Kidney epithelial cell (primary cell): ENCODE measurements at places on chromosomes 6 and 20. TPM values are rescaled to one million over a fixed set of nuclear protein-coding genes. Genes with fewer than 3 reads are reported as not detected.

The MARCKS gene
- total RNA-seq: 112 and 116 TPM in 2 replicates

The KCNQ5 gene
- total RNA-seq: 1.9 and 2.5 TPM in 2 replicates

The MOG gene
- total RNA-seq: not detected in 2 replicates

The SHLD1 gene
- 1.3 and 1.6 TPM in 2 replicates for total RNA-seq

The CABLES2 gene
- total RNA-seq: 6.9 and 8.1 TPM in 2 replicates

The BHLHE23 gene
- not detected in 2 replicates for total RNA-seq

The SPATS1 gene
- total RNA-seq: not detected in 2 replicates

The FKBP5 gene
- total RNA-seq: 9.7 and 10.4 TPM in 2 replicates

The EMILIN3 gene
- 0.42 and 0.62 TPM in 2 replicates for total RNA-seq

The SIRPD gene
- not detected in 2 replicates for total RNA-seq

The PSMB8 gene
- total RNA-seq: 62.8 and 84.1 TPM in 2 replicates

The SLC17A9 gene
- total RNA-seq: 12.0 and 13.8 TPM in 2 replicates

The MTFR2 gene
- 1.6 and 4.6 TPM in 2 replicates for total RNA-seq

The UNC93A gene
- not detected in 2 replicates for total RNA-seq

The MCCD1 gene
- not detected in 2 replicates for total RNA-seq

The JPH2 gene
- total RNA-seq: 2.4 and 3.0 TPM in 2 replicates

The ATF6B gene
- 42.5 and 47.0 TPM in 2 replicates for total RNA-seq

The TFAP2B gene
- total RNA-seq: 0.14 and 0.42 TPM in 2 replicates

The SLC39A7 gene
- 94.1 and 94.9 TPM in 2 replicates for total RNA-seq

The PSMB9 gene
- 23.0 and 24.6 TPM in 2 replicates for total RNA-seq

The SLA2 gene
- 0.08 TPM in 1 of 2 replicates, not detected in the other for total RNA-seq

The SAMD10 gene
- total RNA-seq: 8.0 and 9.6 TPM in 2 replicates

The MAS1 gene
- total RNA-seq: not detected in 2 replicates

The SRSF12 gene
- 8.3 and 10.1 TPM in 2 replicates for total RNA-seq

The WFDC10B gene
- not detected in 2 replicates for total RNA-seq

The TNF gene
- 16.7 and 18.6 TPM in 2 replicates for total RNA-seq

The ATP6V1G2 gene
- 0.67 and 2.7 TPM in 2 replicates for total RNA-seq

The SCRT2 gene
- total RNA-seq: not detected in 2 replicates

The DLL1 gene
- total RNA-seq: 3.8 and 4.2 TPM in 2 replicates
